ENCODE measurements at places on chromosomes 12 and 14.

DNA sequence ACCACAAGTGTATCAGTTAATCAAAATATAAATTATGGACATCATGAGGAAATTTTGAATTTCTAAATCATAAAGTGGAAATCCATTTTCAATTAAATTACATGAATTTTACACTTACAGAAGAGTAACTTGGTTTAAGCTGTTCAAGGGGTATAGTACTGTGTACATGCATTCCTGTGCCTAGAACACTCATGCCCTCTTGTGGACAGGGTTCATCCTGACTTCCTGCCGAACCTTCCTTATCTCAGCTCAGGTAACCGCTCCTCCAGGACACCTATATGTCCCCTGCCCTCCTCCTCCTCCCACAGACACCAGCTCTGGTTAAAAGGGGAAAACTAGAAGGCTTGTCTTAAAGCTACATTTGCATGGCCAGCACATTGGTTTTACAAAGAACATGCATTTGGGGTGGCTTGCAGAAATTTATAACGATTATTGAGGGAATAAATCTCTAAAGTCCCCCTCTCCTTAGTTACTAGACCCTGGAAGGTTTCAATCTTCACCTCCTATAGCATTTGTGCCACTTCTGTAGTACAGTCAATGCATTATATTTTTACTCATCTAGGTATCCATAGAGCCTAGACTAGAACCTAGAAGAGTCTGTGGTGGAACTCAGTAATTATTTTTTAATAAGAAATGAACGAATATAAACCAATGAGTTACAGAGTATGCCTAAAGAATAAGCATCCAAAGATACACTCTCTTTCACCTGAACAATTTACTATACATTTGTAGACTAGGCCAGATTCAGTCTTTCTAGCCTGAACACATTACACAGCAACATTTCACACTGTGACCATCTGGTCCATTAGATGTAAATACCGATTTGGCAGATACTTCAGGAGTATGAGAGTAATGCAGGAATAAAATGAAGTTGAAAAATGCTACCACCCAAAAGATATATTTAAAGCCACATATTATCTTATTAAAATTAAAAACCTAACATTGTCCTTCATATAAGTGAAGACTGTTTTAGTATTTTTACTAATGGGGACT is 345.6 kb downstream of the PAWR start:
- DNase-seq, result peak; percentile 60

GRCh38 chr12:80576641-80577418 is 130.6 kb upstream of the MYF6 start:
- no peak for DNase-seq

DNA sequence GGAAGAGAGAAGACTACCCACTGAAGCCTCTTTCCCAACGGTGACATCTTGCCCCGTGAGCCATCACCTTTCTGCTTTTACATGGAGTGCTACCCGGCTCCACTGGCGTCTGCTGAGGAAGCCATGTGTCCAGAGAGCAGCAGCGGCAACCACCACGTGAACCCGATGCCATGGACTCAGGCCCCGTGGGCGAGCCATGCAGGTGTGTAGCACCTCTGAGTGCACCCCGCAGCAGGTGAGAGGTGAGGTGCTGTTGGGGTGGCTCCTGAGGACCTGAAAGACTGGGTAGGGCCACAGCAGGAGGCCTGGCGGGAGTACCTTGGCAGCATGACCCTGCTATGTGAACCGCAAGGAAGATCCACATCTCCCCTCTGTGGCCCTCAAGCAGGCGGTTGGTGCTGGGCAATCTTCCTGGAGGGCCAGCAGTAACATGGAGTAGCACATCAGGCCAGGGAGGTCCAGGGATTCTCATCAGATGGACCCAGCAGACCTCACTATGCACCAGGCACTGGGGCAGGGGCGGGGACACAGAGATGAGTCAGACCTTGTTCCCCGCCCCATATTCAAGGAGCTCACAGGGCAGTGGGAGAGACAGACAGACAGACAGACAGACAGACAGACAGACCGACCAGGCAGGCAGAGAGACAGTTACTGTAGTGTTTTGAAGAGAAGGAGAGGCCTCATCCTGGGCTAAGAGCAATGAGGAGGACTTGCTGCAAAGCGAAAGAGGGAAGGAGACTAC is 129.6 kb downstream of the PAPOLA start:
- no peak for DNase-seq

- no peak for DNase-seq
These were observed 7.9 kb downstream of the METAP2 start for GRCh38 chr12:95481888-95482287.

DNA sequence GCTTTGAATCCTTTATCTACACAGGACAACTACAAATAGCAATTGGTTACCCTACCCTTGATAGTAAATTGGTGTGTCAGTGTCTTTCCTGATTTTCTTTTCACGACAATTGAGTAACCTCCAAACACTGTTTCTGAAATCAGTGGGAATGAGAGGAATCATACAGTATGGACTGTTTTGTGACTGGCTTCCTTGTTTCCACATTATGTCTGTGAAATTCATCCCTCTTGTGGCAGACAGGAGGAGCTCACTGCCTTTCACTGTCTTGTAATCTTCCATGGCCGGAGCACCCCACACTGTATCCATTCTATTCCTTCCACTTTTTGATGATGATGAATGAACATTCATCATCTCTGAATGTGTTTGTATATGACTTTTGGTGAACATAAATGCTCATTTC is 164.0 kb upstream of the PZP start:
- peak; percentile 18 for DNase-seq

- DNase-seq, result no peak
These were observed 6.4 kb downstream of the SELPLG start for GRCh38 chr12:108627134-108627920.

- DNase-seq, result no peak
These were observed 5.6 kb downstream of the WASHC4 start for GRCh38 chr12:105113094-105113493.

- no peak for DNase-seq
These were observed 24.1 kb upstream of the PLEKHG3 start for GRCh38 chr14:64680013-64680713.

DNA sequence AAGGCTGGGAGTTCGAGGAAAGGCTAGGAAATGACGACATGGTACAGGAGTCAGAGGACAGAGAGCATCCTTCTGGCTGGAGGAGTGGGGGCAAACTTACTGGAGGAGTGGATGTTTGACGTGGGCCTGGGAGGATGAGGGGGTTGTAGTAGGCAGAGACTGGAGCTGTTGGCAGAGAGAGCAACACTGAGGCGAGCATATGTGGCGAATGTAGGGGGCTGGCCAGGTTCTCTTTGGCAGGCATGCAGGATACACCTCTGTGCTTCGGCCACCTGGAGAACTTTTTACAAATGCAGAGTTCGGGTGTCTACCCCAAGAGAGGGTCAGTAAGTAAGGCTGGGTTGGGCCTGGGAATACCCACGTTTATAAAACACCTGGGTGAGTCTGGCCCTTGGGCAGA is 385.7 kb downstream of the FUT8 start:
- DNase-seq, result no peak

GRCh38 chr12:118436002-118436730 is 59.8 kb downstream of the SUDS3 start:
- peak; percentile 8 for DNase-seq

- no peak for DNase-seq
These were observed 1.3 kb downstream of the DDX51 start for GRCh38 chr12:132142679-132143335.

DNA sequence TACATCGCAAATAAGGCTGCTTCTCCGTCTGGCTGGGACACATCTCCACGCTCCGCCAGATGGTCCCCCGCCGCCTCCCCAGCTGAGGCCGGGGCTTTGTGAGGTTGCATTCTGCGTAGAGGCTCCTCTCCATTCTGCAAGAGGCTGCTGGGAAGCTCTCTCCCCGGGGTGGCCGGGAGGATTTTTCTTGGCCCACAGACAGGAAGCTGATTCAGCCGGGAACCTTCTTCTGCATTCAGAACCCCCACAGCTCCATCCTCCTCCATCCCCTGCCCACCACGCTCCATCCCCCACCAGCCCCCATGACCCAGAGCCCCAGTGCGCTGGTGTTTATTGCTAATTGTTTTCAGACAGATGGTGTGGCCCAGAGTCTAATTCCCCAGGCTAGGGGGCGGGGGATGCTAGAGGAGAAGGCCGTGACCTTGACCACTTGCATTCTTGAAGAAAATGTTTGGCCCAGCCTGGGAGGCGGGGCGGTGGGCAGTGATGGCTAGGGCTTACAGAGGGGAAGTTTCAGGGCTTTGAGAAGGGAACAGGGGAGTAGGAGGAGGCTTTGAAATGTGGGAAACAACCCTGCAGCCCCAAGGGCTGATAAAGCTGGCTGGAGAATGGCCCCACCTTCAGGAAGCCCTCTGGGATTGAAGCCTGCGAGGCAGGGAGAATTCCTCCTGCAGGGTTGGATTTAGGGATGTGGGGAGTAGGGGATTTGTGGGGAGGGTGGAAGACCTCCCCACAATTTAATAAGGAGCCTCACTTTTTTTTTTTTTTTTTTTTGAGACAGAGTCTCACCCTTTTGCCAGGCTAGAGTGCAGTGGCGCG is 88.5 kb upstream of the NCOR2 start:
- peak; percentile 95 for DNase-seq

GRCh38 chr12:31600252-31600651 is 9.3 kb upstream of the DENND5B start:
- no peak for DNase-seq

GRCh38 chr12:3219233-3219632 is 142.1 kb downstream of the TSPAN9 start:
- no peak for DNase-seq

DNA sequence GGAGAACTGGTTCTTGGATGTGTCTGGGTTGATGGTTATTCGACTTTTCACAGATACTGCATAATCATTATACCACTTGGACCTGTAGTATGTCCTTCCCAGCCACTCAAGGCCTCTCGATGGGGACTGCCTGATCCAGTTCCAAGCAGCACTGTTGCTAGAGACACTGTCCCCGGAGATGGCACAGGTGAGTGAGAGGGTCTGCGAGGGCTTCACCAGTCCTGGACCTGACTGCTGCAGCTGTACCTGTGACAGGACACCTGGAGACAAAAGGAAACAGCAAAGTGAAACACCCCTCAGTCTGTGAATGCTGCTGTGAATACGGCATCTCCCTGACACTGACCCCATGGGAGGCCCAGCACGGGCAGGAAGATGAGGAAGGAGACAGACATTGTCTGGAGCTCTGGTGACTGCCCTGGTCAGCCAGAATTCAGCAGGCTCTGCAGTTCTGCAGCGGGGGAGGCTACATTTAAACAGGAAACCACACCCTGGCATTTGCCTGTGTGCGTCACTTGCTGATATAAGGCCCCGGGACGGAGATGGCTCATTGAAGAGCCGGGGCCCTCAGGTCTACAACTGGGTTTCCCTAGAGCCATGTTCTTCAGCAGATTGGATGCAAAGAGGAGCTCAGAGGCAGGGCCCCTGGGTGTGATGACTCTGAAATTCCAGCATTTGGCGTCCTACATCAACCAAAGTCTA is 413.6 kb downstream of the TMEM121 start:
- no peak for DNase-seq

GRCh38 chr14:24052656-24053547 is 1.1 kb downstream of the CARMIL3 start:
- DNase-seq, result no peak

DNA sequence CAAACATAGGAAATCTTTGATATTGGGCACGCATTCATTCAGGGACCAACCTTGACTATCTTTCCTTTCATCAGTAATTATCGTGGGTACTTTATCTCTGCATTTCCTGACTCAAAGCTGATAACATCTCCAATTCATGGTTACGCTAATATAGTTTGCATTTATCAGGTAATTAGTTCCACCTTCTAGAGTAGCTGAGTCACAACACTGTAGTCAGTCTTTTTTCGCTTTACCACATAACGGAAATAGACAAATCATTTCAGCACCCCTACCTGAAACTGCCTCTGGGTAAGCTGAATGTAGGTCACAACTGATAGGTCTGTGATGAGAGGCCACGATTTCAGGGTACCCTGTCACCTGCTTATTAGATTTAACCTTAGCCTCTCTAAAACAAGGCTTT is 36.7 kb upstream of the IL22 start:
- no peak for DNase-seq

- DNase-seq, result no peak
These were observed 466.0 kb downstream of the RAD51B start for GRCh38 chr14:68285421-68286179.

GRCh38 chr12:78881685-78882084 is 17.1 kb downstream of the SYT1 start:
- DNase-seq, result peak; percentile 37

DNA sequence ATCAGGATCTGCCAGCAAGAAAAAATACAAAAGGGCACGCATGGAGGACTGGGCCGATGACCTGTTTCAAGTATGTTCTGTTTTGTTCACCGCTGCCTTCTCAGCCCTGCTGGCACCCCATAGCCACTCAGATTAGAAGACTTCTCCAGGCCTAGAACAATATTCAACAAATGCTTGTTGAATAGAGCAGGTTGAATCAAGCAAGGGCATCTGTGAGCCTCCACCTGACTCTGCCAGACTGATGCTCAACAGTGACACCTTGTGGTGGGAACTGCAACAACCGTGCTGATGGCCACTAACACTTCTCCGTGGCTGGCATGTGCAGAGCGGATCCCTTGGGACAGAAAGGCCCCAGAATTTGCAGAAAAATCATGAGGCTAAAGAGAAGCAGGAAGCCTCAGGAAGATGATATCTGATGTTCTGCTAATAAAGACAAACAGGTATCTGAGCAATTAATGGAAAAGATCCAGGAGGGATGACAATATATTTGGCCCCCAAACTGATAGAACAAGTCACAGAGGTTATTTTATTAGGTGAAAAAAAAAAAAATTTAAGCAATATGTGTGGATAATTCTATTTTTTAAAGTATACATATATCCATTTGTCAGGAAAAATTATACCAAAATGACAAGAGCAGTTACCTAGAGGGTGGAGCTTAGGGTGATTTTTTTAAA is 114.3 kb downstream of the KSR2 start:
- DNase-seq, result peak; percentile 58

DNA sequence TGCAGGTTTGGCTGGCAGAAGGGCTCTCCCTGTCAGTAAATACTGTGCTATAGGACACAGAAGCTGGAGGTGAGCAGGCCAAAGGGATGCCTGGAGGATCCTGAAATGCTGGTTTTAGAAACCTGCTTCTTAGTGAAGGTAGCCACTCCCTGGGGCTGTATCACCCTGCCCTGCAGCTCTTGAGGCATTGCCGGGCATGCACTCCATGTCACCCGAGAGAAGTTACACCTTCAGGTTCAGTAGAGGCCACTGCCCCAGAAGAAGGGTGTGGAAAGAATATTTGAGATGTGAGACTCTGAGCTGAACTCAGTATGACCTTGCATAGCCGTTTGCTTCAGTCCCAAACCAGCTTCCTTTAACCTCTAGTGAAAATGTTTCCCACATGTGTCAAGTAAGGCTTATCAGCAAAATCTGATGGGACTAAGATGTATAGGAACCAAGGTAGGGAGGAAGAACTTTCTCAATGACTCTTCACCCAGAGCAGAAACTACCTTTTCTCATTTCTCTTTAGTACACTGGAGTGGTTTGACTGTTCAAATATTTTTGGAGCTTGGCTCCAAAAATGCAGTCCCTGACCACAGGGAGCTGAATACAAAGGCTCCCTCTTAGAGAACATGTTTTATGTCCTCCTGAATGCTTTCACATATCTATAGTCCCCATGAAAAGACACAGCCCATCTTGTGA is 164.5 kb upstream of the DYRK2 start:
- DNase-seq, result no peak
